Osteocyte (in vitro differentiated cells): ENCODE measurements at places on chromosomes 12 and 14. TPM values are rescaled to one million over a fixed set of nuclear protein-coding genes. Genes with fewer than 3 reads are reported as not detected.
A peak's percentile ranks its signal among the peaks of the same experiment; 100 is the strongest.

The AMDHD1 gene
- total RNA-seq: not detected in 2 replicates

The MYO1H gene
- total RNA-seq: not detected in 2 replicates

DNA sequence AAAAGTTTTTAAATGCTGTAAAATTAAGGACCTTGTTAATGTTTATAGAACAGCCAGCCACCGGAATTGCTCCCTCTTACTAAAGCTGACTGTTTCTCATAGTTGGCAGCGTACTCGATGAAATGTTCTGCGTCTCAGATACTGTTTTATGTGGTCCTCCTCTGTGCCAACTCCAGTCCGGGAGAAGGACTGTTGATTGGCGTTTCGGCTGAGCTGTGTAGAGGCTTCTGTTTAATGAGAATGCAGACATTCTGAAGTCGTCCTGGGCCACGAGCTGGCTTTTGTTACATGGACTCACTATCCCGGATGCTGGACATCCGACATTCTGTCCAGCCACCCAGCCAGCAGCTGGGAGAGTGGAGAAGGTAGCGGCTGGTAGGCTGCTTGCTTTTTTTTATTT, 75.4 kb downstream of the WDR20 start:
- peaks cover 2% of the 10 kb centered on the region for H3K36me3 ChIP-seq
- no peak overlapping the region for H3K4me3 ChIP-seq
- DNase-seq: no peak
- peaks cover 4% of the 10 kb centered on the region for H3K4me1 ChIP-seq

GRCh38 chr14:63134801-63135200, 69.4 kb upstream of the RHOJ start:
- no peak for DNase-seq
- no peak overlapping the region for H3K27ac ChIP-seq
- no peaks in the 10 kb centered on the region for H3K4me1 ChIP-seq
- H3K27me3 ChIP-seq: peaks cover 46% of the 10 kb centered on the region
- H3K36me3 ChIP-seq: no peaks in the 10 kb centered on the region
- H3K4me3 ChIP-seq: no peak overlapping the region

GRCh38 chr14:38206689-38207376, 871 bp upstream of the SSTR1 start:
- H3K4me3 ChIP-seq: no peak overlapping the region
- H3K27me3 ChIP-seq: peaks cover 47% of the 10 kb centered on the region
- no peak overlapping the region for H3K27ac ChIP-seq

The GPR84 gene
- not detected in 2 replicates for total RNA-seq

The HOTAIR gene
- not detected in 2 replicates for total RNA-seq

GRCh38 chr14:94363151-94363624, 25.2 kb downstream of the SERPINA1 start:
- H3K4me1 ChIP-seq: no peaks in the 10 kb centered on the region
- no peaks in the 10 kb centered on the region for H3K36me3 ChIP-seq
- no peak overlapping the region for H3K4me3 ChIP-seq
- no peak overlapping the region for H3K27ac ChIP-seq
- H3K27me3 ChIP-seq: peaks cover 5% of the 10 kb centered on the region
- DNase-seq: no peak

- no peak overlapping the region for H3K4me3 ChIP-seq
- H3K27ac ChIP-seq: no peak overlapping the region
- no peaks in the 10 kb centered on the region for H3K4me1 ChIP-seq
- H3K36me3 ChIP-seq: peaks cover 9% of the 10 kb centered on the region
Observed at GRCh38 chr12:26406813-26407212, 211.4 kb downstream of the SSPN start.

GRCh38 chr12:27780612-27781408, 774 bp upstream of the MANSC4 start:
- peak overlapping the region; percentile 74 for H3K4me3 ChIP-seq
- H3K27me3 ChIP-seq: no peaks in the 10 kb centered on the region
- H3K36me3 ChIP-seq: peaks cover 5% of the 10 kb centered on the region
- H3K27ac ChIP-seq: peak overlapping the region; percentile 67

GRCh38 chr14:93788543-93789227, 400 bp upstream of the PRIMA1 start:
- no peaks in the 10 kb centered on the region for H3K36me3 ChIP-seq
- no peak for DNase-seq
- no peak overlapping the region for H3K4me3 ChIP-seq
- peaks cover 38% of the 10 kb centered on the region for H3K27me3 ChIP-seq
- H3K4me1 ChIP-seq: peaks cover 6% of the 10 kb centered on the region

The KIF26A gene
- 4.5 and 4.6 TPM in 2 replicates for total RNA-seq

The SLC10A1 gene
- not detected in 2 replicates for total RNA-seq

GRCh38 chr14:100571837-100572236, 15.4 kb downstream of the BEGAIN start:
- peaks cover 8% of the 10 kb centered on the region for H3K27me3 ChIP-seq
- no peak overlapping the region for H3K4me3 ChIP-seq
- no peak for DNase-seq
- peaks cover 19% of the 10 kb centered on the region for H3K4me1 ChIP-seq
- no peaks in the 10 kb centered on the region for H3K36me3 ChIP-seq
- H3K27ac ChIP-seq: no peak overlapping the region

The LRP1-AS gene
- not detected in 2 replicates for total RNA-seq

DNA sequence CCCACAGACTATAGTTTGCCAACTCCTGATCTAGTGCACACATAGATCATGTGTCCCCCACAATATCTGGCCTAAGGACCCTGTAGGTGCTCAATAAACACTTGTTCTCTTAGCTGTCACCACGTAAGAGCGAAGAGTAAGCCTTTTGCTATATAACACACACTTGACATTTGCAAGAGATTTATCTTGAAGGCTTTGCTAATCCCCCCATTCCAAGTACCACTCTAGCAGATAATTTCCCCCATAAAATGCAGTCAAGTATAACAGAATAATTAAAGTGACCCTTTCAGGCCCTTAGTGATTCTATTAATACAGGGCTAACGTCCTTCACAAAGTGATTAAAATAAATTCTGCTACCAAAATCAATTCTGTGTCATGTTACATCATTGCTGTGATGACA, 87.5 kb downstream of the PLXNC1 start:
- no peaks in the 10 kb centered on the region for H3K36me3 ChIP-seq
- no peaks in the 10 kb centered on the region for H3K4me1 ChIP-seq
- no peak for DNase-seq
- H3K4me3 ChIP-seq: no peak overlapping the region
- H3K27ac ChIP-seq: no peak overlapping the region
- H3K27me3 ChIP-seq: peaks cover 50% of the 10 kb centered on the region

GRCh38 chr12:111685322-111685810, 390 bp downstream of the BRAP start:
- H3K27ac ChIP-seq: peak overlapping the region; percentile 91
- H3K4me1 ChIP-seq: peaks cover 31% of the 10 kb centered on the region
- peak overlapping the region; percentile 95 for H3K4me3 ChIP-seq

- no peaks in the 10 kb centered on the region for H3K27me3 ChIP-seq
- DNase-seq: no peak
- H3K4me1 ChIP-seq: peaks cover 9% of the 10 kb centered on the region
- H3K27ac ChIP-seq: no peak overlapping the region
- H3K36me3 ChIP-seq: peaks cover 19% of the 10 kb centered on the region
Observed at GRCh38 chr14:59343585-59343984, 121.6 kb downstream of the GPR135 start.

The C14orf39 gene
- total RNA-seq: 1.1 and 1.4 TPM in 2 replicates
